Activated naive CD8-positive, alpha-beta T cell treated with anti-CD3 and anti-CD28 coated beads, Interleukin-2, amount 50 U/mL, for 24 hours (primary cell): ENCODE measurements at places on chromosomes 2 and 18.

DNA sequence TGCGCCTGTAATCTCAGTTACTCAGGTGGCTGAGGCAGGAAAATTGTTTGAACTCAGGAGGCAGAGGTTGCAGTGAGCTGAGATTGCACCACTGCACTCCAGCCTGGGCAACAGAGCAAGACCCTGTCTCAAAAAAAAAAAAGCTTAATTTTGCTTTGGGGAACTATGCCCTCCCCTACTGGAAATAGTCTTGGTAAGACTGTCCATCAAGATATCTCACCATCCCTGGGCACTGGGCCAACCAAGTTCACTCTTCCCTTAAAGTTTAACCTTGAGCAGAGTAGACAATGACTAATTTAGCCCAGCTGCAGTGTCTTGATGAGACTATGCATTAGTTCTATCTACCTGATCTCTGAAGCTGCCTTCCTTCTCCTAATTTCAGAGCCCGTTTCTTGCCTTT lies 44.7 kb downstream of the ASXL2 start:
- DNase-seq: peak; percentile 53

GRCh38 chr2:176172007-176172894 lies 15.1 kb downstream of the HOXD3 start:
- DNase-seq: no peak

GRCh38 chr2:86221066-86221684 lies 21.9 kb downstream of the MRPL35 start:
- peak; percentile 66 for DNase-seq

DNA sequence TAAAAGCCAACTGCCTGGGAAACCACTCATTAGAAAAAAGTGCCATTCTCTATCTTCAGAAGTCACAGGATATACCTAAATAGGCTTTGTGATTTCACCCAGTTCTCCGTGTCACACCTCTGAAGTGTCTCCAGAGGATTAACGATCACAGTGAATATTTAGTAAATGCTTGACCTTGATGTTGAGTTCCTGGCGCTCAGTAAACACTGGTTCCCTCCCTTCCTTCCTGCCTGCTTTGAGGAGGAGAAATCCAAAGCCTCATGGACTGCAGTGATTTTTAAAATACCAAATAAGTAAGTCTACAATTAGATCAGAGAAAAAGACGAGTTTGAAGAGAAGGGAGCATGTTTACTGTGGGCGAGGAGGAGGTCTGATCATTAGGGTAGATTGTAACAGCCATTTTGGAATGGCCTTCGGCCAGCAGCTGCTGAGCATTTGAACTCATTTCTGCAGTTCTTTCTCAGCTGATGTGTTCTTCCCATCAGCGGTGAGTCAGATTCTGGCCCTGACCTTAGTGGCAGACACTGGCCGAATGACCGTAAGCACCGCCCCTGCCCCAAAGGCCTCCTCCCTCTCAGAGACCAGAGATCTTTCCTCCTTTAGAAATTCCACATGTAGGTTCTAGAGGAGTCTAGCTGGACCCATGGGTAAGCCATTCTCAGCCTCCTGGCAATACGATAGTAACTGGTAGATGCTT lies 62.1 kb upstream of the SLC16A14 start:
- no peak for DNase-seq

DNA sequence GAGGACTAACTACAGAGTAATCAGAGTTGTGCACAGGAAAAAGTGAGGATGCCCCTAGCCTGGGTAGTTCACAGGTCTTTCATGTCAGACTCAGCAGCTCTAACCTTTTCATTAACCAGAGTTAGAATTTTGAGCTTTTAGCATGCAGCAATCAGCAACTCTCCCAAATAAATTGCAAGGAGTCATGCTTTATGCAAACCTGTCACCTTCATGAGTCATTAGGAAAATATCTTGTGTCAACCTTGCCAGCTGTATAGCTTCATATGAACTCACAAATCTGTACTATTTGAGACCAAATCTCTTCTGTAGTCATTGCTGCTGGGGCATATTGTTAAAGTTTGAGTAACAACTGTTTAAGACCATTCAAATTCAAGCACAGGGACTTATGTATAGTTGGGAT lies 382.3 kb upstream of the NT5C1B start:
- no peak for DNase-seq

GRCh38 chr2:8649718-8650117 lies 32.1 kb upstream of the ID2 start:
- DNase-seq: no peak

DNA sequence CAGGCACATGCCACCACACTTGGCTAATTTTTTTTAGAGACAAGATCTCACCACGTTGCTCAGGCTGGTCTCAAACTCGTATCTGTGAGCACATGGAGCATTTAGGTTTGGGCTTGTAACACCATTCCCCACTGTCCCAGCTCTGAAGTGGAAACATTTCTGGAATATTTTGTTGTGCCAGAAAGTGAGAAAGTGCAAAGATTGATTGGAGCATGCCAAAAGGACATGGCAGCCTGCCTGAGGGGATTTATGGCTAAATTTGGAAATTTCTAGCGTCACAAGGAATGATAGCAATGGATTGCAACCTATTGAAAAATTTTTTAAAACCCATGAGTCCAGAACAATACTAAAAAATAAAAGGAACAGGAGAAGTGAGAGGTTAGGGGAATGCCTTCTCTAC lies 136.8 kb downstream of the ESCO1 start:
- DNase-seq: no peak

GRCh38 chr2:141728886-141729285 lies 401.9 kb downstream of the LRP1B start:
- no peak for DNase-seq

DNA sequence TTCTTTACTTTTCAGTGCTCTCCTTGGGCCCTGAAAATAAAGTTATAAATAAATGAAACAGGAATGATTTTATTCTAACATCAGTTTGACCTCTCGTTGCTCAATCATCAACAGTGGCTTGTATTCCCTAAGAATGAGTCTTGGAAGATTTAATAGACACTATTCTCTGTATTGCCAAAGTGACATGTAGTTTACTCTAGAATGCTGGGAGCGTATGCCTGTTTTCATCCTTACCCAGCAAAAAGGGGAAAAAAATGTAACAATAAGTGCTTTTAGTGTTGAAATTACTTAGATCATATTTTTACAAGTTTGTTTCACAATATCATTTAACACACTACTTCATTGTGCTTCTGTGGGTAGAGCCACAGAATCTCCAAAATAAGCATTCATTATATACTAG lies 240.6 kb upstream of the CWC22 start:
- DNase-seq: no peak

GRCh38 chr2:116833052-116833451 lies 981.4 kb upstream of the DDX18 start:
- DNase-seq: no peak

GRCh38 chr18:22999212-22999611 lies 66.1 kb downstream of the RBBP8 start:
- no peak for DNase-seq

DNA sequence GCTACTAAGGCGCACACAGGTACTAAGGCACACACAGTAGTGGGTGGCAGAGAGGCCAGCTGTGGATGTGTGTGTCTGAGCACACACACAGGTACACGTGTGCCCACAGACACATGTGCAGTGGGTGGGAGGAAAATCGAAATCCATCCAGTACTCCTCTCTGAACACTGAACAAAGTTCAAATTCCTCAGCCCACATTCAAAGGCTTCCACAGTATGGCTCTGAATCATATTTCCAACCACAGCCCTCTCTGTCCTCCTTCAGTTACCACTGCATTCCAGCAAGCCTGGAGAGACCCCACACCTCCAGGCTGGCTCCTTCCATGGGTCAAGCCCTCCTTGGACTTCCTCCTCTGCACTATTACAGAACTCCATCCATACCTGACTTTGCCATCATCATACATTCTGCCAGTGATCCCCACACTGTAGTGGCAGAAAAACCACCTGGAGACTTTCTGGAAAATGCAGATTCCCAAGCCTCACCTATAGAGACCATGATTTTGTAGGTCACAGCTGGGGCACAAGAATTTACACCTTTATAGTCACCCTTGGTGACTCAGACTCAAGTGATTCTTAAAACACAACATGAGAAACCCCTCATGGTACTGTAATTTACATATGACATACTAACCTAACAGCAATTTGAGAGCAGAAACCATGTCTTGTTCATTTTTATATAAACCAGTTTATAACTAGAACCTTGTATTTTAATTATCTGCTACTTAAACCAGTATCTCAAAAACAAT lies 31.4 kb downstream of the EPG5 start:
- DNase-seq: no peak

DNA sequence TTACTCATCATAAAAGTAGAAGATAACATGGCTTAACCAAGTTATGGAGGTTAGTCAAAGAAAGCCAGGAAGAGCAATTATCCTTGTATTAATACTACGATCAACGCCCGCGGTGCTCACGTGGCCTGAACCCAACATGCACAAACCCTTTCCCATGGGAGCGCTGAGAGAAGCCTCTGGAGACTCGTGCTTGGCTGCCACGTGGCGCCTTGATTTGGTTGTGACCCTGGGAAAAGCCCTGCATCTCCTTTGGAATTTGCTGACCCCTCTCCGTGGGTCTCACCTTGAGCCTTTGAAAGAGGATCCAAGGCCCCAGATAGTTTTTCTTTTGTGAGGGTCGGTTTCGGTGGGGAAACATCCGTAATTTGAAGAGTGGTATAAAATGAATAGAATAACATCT lies 255.6 kb downstream of the DCDC2C start:
- DNase-seq: no peak

DNA sequence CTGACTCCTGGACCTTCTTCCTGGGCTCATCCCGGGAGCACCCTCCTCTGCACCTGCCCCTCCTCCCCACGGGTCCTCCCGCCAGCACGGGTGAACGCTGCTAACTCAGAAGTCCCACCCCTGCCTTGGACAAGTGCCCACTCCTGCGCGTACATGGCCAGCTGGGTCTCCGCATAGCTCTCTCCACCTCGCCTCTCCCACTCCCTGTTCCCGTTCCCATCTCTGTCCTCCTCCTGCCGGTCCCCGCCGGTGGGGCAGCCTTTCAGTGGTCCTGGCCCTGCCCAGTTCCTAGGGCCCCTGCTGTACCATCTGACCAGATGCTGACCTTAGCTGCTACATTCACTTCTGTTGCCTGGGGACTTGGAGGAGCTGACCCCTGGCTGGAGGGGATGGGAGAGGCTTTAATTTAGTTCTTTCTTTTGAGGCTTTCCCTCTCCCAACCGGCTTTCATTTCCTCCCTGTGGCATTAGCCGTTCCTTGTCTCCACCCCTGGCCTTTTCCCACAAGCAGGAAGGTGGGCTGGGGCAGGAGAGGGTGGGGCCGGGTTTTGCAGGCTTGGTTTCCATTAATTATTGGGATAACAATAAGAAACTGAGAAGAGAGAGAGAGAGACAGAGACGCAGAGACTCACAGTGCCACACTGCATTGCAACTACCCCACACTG lies 136.1 kb downstream of the SH3BP4 start:
- DNase-seq: no peak

DNA sequence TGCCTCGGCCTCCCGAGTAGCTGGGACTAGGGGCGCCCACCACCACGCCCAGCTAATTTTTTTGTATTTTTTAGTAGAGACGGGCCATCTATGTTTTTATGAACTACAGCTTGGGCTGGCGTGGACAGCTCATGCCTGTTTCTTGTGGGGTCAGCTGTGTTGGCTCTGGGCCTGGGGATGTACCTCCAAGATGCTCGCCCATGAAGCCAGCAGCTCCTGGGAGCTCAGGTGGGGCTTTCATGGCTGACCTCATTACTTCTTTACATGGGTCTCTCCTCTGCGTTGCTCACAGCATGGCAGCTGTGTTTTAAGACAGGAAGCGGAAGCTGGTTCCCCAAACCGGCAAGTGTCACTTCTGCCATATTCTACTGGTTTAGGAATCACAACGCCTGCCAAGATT lies 203.1 kb downstream of the SOX11 start:
- no peak for DNase-seq

DNA sequence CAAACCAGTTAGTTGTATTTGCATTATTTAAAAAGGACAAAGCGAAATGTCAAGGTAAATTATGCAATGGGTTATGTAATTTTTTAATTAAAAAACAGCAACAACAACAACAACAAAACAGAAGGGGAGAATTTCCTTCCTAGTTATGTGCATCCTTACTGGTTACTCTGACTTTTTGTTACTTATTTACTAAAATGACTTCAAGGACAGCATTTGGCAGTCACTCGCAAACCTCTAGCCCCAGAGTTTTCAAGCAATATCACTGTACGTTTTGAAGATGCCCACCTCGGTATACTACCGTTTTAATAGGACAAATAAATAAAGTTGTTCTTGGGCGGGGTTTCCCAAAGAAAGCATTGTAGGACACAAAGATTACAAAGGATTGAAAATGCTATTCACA lies 24.7 kb upstream of the MRO start:
- no peak for DNase-seq

DNA sequence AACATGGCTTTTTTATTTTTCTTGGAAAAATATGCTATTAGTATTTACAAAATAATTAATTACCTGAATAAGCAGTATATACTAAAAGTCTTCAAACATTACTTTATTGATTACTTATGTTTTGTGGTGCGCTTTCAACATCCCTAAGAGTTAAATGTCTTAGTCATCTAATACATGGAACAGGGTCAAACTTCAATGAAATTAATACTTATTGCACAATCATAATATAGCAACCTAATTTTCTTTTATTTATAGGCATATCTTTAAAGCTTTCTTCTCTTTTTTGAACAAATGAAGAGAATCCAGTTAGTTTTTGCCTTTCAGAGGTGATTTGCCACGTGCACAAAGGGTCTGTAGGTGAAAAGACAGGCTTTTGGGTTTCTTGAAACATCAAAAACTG lies 6.0 kb downstream of the LRATD1 start:
- no peak for DNase-seq

GRCh38 chr2:29401994-29402393 lies 286.8 kb downstream of the CLIP4 start:
- no peak for DNase-seq

GRCh38 chr2:211955648-211956047 lies 583.0 kb downstream of the ERBB4 start:
- no peak for DNase-seq

DNA sequence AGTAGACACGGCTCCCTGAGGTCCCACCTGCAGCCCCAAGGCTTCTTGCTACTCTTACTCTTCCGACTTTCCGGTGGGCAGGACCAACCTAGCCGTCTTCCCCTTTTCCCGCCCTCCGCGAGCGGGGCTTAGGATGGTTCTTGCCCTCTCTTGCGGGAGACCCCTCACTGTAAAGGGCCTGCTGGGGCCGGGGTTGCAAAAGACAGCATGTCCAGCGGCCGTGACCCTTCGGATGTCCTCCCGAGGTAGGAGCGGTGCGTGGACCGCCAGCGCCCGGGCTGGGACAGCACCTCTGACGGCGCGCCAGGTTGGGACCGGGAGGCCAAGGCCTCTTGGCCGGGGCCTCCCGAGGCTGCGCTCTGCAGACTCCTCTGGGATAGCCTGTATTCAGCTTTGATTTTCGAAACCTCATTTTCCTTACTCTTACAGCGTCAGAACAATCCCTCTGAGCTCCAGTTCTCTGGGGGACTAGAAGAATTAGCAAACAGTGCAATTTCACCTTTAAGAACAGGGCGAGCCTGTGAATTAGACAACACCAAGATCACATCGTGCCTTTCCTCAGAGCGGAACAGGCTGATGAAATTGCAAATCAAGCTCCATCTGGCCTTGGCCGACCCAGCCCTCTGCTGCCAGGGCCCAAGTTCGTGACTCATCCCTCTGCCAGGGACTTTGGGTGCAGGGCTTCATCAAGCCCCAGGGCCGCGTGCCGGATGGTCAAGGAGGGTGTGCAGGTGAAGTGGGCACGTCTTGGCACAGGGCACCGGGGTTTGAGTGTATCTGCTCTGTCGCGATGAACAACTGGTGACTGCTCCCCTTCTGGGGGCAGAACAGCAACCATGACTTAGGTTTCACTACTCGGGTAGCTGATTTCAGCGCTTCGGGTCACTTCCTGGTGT lies 777 bp downstream of the MOCOS start:
- DNase-seq: no peak
